Left renal cortex interstitium (tissue), 4 donors: ENCODE measurements at places on chromosomes 16 and 17.

- no peak for DNase-seq
These were observed 896.2 kb downstream of the CDH11 start for GRCh38 chr16:64225696-64226095.

DNA sequence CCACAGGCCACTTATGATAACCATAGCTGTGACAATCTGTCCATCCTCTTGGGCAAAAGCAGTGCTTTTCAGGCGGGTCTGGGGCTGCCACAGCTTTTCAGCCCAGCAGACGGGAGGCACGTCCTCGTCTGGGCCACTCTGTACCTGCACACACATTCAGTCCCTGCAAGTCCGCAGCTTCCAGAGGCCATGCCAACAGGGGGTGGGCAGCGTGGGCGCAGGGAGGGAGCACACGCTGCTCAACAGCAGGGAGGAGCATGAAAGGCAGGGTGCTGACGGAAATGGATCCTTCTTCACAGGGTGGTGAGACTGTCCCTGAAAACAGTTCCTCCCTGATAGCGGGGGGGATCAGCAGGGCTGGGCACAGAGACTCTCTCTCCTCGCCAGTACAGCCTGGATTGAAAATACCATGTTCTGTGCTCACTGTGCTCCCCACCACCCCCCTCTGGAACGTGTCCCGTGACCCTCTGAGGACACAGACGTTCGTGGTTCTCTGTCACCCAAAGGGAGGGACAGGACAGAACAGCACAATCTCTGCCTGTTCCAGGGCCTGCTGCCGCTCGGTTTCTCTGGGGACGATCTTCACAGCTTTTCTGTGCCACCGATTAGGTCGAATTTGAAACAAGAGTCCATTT is 41.7 kb downstream of the PEMT start:
- DNase-seq = no peak

- no peak for DNase-seq
These were observed 23.2 kb downstream of the ITGB3 start for GRCh38 chr17:47276868-47277267.

DNA sequence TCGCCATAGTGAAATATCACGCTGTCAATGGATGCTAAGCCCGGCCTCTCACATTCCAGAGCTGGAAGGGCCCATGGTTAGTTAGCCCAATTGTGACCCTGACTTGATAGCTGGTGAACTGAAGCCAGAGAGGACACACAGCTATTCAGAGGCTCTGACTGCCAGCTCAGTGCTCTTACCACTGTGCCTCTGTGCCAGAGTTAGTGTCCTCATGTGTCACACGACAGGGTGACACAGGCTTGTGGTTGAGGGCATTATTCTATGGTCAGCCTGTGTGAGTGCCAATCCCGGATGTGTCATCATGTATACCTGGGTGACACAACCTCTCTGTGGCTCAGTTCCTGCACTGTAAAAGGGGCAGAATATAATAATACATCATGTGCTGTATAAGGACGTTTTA is 2.5 kb upstream of the MT1X start:
- no peak for DNase-seq

GRCh38 chr17:43702637-43703036 is 40.9 kb upstream of the MEOX1 start:
- DNase-seq = no peak

DNA sequence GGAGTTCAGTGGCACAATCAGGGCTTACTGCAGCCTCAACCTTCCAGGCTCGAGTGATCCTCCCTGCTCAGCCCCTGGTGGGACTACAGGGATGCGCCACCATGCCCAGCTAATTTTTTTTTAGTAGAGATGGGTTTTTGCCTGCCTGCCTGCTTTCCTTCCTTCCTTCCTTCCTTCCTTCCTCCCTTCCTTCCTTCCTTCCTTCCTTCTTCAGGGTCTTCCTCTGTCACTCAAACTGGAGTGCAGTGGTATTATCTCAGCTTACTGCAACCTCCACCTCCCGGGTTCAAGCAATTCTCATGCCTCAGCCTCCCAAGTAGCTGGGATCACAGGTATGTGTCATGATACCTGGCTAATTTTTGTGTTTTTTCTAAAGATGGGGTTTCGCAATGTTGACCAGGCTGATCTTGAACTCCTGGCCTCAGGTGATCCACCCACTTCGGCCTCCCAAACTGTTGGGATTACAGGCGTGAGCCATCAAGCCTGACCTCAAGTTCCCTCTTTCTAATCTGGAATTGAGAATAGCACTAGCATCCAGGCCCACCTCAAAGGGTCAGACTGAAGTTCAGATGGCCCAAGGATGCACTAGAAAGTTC is 45.3 kb downstream of the PRAC1 start:
- no peak for DNase-seq

DNA sequence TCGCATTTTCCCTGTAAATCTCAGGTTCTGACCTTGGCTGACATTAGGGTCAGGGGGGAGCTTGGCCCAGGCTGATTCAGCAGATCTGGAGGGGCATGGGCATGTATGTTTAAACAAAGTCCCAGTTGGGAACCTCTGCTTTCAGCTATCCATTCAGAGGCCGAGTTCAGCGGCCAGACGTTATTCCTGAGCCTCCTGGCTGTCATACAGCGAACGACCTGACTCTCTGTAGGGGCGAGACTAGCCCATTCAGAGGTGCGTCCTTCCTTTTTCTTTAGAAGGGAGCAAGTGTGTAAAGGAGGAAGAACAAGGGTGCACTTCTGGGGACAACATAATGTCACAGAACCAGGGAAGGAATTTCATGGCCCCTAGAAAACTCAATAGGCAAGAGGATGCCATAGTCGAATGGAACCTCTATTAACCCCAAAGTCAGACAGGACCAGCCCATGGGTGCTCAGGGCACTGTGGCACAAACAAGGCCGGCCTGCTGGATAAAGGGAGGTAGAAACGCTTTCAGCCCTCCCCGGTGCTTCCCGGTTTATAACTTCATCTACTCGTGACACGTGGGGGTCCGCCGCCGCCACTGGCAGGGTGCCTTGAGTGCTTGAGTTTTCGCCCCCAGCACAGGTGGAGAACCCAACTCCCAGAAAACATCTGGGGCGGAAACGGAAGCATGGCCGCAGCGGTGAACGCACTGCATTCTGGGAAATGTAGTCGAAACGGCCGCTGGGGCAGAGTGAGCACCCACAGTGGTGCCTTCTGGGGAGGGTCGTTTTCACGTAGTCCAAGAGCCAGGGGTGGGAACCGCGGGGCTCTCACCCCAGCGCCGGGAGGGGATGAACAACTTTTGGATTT is 33.2 kb upstream of the PLCG2 start:
- peak; percentile 55 for DNase-seq

GRCh38 chr17:48579760-48580554 is 1.8 kb upstream of the HOXB4 start:
- no peak for DNase-seq

GRCh38 chr16:3681206-3681605 is 26.7 kb downstream of the DNASE1 start:
- no peak for DNase-seq

DNA sequence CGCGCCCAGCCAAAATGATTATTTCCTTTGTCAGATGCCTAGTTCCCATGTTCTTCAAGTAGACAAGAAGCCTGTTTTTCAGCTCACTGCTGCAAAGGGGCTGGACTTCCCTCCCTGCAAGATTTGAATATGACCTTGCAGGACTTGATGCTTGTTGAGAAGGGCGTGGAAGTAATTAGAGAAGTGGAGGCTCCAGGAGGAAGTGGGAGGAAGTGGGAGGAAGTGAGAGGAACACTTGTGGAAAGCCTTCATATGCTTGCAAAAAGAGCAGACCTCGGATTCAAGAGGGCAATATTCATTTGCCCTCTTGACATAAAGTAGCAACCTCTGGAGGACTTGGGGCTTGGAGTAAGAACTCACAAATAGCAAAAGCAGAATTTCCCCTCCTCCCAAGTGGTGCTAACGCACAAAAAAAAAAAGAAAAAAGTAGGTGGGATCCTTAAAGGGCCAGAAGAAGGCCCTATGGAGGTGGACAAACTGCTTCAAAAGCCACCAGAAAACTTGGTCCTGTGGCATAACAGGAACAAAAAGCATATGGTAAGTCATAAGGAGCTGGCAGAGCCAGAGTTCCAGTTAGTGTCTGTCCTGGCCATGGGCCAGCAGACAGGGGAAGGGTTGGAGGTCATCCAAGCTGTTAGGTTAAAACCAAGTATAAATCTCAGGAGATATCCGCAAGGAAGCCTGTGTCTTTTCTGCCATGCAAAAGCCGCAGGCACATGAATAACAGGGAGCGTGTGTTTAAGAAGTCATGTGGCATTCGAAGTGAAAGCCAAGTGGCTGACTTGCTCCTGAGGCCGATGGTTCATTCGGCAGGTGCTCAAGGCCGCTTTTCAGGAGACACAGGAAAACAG is 20.6 kb upstream of the PRKAR1A start:
- no peak for DNase-seq

- DNase-seq = no peak
These were observed 217.4 kb upstream of the ZFHX3 start for GRCh38 chr16:73265124-73265837.

DNA sequence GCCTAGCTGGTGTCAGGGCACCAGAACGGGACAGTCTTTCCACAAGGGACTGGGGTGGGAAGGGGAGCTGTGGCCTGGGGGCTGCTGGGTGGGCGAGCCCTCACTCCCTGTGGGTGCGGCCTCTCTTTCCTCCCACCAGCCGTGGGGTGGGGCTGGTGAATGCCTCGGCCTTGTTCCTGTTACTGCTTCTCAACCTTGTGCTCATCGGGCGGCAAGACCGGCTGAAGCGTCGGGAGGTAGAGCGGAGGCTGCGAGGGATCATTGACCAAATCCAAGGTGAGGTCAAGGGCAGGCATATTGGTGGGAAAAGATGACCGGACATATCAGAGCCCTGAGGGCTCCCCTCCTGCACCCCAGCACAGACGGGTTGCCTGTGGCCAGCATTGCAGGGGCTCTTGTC is 29.2 kb downstream of the CASKIN2 start:
- DNase-seq = no peak

- peak; percentile 61 for DNase-seq
These were observed 26.2 kb downstream of the ENDOV start for GRCh38 chr17:80441133-80441578.

DNA sequence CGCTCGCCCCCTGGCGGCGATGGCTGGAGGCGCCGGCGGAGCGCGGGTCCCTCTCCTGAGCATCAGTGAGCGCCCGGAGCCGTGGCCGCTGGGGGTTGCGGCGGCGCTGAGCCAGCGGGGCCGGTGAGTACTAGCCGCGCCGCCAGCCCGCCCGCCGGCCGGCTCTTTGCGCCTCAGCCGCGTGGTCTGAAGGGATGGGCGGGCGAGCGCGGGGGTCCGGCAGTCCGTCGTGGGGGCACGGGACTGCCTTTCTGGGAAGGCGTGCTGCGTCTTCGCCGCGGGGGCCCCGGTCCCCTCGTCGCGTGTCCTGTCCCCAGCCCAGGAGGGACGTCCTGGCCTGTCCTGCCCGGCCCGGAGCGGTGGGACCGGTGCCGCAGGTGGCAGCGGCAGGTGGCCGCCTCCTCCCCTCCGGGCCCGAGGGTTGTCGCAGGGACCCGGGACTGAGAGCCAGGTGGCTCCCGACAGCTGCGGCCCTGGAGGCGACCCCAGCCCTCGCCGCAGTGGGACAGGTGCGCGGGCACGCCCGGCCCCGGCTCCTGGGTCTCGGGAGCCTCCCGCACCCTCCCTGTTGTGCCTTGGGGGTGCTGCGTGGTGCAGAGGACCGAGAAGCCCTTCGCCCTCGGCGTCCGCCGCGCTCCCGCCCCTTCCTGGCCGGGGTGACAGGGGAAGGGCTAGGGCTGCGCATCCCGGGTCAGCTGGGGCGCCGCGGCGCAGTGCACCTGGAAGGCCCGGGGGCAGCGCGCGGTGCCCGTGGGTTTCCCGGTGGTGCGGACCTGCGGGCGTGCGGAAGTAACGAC is at the start of gene SPECC1:
Gene SPECC1 (plus strand): TSS at position 58 of the 797 bp plus-strand sequence. CDS start 87,293 bp downstream, outside the sequence.
- peak; percentile 68 for DNase-seq

DNA sequence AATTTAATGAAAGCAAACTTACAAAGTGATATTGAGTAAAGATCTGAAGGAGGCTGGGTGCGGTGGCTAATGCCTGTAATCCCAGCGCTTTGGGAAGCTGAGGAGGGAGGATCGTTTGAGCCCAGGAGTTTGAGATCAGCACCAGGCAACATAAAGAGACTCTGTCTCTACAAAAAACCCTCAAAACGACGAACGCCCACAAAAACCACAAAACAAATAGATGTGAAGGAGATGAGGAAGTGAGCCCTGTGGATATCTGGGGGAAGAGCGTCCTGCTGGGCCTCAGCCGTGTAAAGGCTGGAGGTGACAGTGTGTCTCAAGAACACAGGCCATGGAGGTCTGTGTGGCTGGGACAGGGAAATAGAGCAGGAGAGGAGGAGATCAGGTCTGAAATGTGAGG is 68.8 kb downstream of the ITFG1 start:
- no peak for DNase-seq

GRCh38 chr17:40364906-40365305 is 369 bp upstream of the GJD3 start:
- DNase-seq = no peak

DNA sequence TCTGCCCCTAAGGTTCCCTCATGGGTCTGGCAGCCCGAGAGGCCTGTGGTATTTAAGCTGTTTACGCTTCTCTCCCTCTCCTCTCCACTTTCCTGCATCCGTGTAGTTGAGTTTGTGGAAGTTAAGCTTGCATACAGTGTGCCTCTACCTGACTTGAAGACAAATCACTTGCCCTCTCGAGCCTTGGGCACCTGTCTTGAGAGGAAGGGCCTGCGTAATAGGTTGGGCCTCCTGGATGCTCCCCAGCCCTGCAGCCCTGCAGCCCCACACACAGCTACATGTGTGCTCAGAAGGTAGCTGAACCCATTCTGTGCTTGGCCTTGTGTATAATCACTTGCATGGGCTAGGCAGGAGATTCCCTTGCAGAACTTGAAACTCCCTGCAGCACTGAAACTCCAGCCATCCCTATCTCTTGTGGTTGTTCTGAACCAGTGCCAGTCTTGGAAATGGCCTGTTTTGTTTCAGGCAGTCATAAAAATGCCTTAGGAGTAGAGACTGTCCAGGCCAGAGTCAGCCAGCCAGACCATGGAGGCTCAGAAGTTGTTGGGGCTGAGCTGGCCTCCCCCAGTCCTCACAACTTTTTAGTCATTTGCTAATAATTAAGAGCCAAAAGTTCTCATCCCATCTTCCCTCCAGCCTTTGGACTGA is 134.6 kb downstream of the CLEC16A start:
- no peak for DNase-seq

- DNase-seq = no peak
These were observed 130.1 kb upstream of the ADAMTS18 start for GRCh38 chr16:77564791-77565390.

GRCh38 chr17:66474258-66474657 is 171.8 kb downstream of the PRKCA start:
- no peak for DNase-seq

GRCh38 chr17:7004398-7005253 is 7.8 kb upstream of the RNASEK start:
- no peak for DNase-seq

- no peak for DNase-seq
These were observed 90.7 kb downstream of the OR1D5 start for GRCh38 chr17:2972749-2973148.

- no peak for DNase-seq
These were observed 73.0 kb downstream of the ABCC6 start for GRCh38 chr16:16150117-16150877.
